CD4-positive, alpha-beta memory T cell (primary cell): ENCODE measurements at places on chromosomes 13 and 19.

DNA sequence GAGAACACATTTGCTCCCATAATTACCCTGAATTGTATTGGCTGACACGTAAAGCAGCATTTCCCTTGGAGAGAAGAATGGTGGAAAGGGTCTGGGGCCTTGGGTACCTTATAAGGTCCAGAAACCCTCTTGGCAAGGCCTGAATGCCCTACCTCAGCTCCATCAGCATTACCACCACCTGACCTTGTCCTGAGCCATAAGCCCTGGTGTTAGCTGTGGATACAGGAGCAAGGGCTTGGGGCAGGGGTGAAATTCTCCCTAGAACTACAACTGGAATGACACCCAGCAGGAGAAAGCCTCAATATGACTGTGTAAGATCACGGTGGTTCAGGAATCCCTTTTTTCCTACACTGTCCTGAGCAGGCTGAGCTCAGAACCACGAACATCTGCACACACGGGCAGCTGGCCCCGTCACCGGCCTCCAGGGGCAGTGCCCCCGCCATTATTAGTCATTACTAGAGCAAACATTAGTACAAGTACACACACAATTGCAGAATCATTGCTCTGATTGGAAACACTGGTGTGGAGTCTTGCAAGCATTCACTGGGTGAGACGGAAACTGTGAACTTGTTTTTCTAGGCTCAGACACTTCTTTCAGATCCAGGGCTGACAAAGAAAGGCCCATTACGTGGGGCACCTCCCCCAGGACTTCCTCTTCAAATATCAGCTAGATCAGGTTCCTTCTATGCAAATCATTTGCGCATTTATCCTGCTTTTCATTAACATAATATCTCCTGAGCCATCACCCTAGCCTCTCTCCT, 26.8 kb upstream of the MTIF3 start:
- DNase-seq = no peak

- DNase-seq = no peak
These were observed 3.2 kb downstream of the UBAC2 start for GRCh38 chr13:99203601-99204579.

DNA sequence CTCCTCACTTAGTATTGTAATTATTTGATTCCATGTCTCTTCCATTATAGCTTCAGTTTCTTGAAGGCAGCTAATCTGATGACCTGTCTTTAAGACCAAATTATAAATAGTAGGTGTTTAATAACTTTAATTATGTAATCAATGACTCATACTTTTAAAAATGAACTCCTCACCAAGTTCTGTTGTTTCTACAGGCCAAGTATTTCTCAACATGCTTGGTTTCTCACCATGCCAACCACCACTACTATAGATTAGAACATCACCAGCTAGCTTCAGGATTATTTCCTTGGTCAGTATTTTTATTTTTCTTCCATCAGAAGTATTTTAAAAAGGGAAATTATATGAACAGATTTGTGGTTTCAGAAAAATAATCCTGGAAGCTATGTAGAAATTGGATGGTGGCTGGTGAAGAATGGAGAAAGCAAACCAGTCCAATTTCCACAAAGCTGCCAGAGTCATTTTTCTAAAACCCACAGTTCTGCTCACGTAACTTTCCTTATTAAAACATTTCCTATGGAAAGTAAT, 237.7 kb upstream of the DACH1 start:
- no peak for DNase-seq

DNA sequence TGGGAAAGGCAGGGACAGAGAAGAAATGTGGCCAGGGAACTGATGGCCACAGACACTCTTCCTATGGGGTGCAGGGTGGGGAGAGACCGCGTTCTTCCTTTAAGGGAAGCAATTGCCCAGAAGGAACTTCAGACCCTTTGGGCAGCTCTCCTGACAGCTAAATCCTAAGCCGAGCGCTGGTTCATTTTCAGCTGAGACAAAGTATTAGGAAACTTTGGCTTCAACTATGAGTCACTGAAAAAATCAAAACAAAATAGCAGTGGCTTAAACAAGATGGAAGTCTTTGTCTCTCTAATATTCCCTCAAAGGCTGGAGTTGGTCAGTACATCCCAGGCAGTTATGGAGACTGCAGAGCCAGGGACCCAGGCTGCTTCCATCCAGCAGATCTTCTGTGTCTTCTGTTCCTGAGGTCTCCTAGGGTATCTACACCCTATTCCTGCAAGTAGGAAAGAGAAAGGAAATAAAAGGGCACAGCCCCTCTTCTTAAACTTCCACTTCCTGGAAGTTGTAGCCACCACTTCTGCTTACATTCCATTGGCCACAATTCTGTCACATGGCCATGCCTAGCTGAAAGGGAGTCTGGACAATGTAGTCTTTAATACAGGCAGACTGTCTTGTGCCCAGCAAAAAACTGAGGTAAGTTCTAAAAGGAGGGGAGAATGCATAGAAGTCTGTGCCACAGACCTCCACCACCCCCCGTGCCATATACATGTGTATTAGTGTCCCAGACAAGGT, 163.5 kb downstream of the KATNAL1 start:
- no peak for DNase-seq

DNA sequence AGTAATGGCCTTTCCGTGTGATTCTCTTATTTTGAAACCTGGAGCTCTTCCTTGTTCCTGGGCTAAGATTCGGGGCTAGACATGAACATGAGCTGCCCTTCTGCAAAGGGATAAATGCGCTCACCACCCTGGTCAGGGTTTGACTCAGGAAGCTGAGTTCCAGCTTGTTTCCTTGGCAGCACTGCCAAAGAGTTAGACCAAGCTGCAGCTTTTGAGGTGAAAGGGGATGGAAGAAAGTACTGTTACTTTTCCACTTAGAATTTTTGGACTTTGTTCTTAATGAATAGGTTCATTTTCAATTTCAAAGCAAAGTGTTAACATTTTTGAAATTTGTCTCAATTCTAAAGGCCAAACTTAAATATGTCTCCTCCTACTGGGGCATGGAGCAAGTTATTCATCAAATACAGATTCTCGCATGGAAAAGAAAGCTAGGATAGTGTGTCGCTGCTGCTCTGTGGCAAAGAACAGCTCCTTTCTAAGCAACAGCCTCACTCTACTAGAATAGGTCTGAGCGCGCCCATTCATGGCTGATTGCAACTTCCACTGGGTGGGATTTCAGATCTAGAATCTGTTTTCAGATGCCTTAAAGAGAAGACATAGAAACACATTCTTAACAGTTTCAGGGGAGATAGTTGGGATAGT, 2.2 kb downstream of the RGCC start:
- no peak for DNase-seq

GRCh38 chr13:30443957-30444404, 21.7 kb downstream of the UBE2L5 start:
- no peak for DNase-seq

GRCh38 chr19:39060171-39060570, 24.0 kb upstream of the ACP7 start:
- no peak for DNase-seq

DNA sequence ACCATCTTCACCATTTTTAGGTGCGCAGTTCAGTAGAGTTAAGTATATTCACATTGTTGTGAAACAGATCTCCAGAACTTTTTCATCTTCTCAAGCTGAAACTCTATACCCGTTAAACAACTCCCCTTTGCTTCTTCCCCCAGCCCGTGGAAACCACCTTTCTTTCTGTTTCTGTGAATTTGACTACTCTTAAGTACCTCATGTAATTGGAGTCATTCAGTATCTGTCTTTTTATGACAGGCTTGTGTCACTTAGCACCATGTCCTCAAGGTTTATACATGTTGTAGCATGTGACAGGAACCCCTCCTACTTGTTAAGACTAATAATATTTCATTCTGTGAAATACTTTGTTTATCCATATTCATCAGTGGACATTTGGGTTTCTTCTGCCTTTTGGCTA, 52.8 kb downstream of the TNFRSF19 start:
- DNase-seq = no peak
